ENCODE measurements at places on chromosomes 7 and 10. TPM values are rescaled to one million over a fixed set of nuclear protein-coding genes. Genes with fewer than 3 reads are reported as not detected.

DNA sequence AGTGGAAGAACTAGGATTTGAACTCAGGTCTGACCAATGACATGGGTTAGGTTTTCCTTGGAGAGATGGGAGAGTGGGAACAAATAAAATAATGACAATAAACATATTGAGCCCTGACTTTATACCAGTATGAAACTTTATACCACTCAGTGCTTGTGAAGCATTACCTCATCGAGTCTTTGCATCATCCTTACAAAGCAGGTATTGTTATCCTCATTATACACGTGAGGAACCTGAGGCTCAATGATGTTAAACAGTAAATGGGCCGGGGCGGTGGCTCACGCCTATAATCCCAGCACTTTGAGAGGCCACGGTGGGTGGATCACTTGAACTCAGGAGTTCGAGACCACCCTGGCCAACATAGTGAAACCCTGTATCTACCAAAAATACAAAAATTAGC lies 47.7 kb downstream of the HHEX start:
- DNase-seq = no peak

CH25H gene
- total RNA-seq = 0.93 TPM

MYO3A gene
- 0.42 TPM for total RNA-seq

DNA sequence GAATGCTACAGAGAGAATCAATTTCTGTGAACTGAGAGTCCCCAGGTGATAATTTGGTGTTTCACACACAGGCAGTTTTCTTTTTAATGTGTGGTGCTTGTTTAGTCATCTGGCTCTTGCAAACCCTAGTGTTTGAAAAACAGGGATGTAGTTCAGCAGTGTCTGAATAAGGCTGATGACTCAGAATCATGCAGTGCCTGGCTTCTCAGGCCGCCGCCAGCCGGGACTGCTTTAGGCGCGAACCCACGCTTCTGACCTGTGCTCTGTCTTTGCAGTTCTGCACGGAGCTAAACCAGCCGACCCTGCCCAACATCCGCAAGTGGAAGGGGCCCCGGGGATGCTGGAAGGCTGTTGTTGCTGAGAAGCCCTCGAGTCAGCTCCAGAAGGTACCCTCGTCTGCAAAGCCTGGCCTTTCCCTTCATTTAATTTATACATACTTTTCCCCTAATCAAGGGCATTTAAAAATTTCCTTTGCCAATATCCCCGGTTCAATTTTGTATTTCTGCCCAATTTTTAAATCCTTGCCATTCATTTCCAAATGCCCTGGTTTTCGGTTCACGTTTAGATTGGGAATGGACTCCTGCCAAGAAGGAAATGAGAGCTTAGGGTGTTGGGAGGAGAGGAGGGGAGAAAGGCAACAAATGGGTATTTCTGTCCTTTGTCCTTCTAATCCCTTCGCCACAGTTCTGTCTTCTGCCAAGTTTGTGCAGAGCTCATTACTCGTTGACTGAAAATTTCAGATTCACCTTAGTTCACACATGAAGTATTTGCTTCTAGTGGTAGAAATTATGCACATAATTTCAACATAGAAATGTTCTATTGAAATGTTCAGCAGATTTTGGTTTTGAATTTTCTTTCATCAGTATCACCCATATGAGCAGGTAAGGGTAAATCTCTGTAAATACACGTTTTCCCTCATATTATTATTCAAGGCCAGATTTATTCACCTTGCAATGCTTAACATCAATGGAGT lies 108.5 kb upstream of the ANLN start:
- DNase-seq = peak; percentile 90

INHBA gene
- total RNA-seq = 71.2 TPM

GRID2IP gene
- total RNA-seq = not detected
